SK-N-MC (cell line): ENCODE measurements at places on chromosomes 7 and 10.

DNA sequence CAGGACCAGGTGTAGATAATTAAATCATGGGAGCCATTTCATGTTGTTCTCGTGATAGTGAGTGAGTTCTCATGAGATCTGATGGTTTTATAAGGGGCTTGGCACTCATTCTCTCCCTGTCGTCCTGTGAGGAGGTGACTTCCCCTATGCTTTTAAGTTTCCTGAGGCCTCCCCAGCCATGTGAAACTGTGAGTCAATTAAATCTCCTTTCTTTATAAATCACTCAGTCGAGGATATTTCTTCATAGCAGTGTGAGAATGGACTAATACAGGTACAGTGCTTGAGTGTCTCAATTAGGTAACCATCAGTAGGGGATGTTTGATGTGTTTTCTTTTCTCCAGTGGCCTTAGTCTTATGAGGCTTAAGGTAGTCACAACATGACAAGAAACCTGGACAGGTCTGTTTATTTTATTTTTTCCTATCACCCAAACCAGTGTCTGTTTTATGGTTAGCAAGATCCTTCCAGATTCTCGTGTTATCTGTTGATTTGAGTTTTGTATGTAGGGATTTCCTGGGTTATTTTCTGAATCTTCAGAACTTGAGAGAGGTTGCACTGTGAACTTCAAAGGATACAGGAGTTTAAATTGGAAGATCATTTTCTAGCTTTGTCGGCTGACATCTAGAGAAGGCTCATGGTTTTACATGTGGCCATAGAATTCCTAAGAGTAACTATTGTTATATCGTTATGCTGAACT, 32.1 kb downstream of the UMAD1 start:
- no peak for DNase-seq

DNA sequence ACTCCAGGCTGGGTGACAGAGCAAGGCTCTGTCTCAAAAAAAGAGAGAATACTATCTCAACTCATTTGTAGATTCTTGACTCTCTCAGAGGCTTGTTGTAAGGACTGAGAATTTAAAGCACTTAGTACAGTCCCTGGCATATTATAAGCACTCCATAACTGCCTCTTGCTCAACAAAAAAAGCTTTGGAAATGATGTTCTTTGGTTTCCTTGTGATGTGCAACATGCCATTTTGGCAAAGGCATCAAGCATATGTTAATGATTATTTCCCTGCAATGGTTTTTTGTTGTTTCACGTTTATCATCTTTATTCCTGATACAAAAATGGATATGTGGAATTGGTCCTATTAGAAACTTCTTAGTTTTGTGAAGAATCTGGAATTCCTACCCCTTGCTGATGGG, 15.7 kb downstream of the NOLC1 start:
- no peak for DNase-seq

DNA sequence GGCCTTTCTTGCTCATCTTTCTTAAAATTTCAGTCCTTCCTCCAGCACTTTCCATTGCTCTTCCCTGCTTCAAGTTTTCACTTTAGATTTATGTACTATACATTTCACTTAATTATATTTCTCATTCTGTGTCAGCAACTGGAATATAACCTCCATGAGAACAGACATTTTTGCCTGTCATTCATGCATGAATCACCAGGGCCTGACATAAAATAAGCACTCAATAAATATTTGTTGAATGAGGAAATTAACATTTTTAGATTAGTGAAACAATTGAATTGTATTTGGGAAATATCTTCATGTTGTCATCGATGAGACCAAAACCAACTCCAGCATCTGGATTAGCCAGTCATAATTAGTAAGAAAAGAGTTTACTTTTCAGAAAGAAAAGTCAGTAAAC, 6.1 kb downstream of the SAMD9L start:
- DNase-seq = no peak

- DNase-seq = no peak
These were observed 76.2 kb downstream of the TET1 start for GRCh38 chr10:68636335-68636734.
